ENCODE measurements at places on chromosomes 11 and 22.
A peak's percentile ranks its signal among the peaks of the same experiment; 100 is the strongest.

- DNase-seq = no peak
Observed at GRCh38 chr11:106277484-106277883, 200.0 kb downstream of the AASDHPPT start.

DNA sequence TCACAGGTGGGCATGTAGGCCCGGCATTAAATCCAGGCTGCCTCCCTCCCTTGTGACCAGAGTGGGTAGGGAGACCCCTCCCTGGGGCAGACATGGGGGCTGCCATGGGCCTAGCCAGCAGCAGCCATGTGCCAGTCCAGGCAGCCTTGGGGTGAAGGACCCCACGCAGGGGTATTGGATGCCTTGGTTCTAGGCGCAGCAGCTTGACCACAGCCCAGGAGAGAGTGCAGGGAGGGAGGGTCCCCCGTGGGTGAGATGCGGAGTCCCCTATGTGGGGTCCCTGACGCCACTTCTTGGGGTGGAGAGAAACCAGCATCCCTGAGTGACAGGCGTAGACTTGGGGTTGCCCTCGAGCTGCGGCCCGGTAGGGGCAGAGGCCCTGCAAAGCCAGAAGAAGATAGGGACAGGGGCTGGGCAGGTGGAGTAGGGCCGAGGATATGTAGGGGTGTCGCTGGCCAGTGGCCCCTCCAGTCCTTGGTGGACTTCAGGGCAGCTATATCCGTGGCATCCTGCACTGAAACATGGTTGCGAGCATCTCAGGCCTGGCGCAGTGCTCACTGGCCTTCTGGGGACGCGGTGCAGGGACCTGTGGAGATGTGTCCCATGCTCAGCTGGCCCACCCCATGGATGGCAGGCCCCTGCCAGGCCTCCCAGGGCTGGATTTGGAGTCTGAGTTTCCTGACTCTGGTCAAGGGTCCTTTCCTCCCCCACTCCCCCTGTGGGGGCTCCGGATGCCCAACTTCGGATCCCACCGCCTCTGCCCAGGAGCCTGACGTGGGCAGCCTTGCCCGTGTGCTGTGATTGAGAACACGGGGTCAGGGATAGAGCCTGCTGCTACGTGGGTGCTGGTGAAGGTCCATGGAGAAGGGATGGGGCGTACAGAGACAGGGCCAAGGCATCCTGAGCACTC is 1179.8 kb downstream of the BRD1 start:
- DNase-seq = no peak

DNA sequence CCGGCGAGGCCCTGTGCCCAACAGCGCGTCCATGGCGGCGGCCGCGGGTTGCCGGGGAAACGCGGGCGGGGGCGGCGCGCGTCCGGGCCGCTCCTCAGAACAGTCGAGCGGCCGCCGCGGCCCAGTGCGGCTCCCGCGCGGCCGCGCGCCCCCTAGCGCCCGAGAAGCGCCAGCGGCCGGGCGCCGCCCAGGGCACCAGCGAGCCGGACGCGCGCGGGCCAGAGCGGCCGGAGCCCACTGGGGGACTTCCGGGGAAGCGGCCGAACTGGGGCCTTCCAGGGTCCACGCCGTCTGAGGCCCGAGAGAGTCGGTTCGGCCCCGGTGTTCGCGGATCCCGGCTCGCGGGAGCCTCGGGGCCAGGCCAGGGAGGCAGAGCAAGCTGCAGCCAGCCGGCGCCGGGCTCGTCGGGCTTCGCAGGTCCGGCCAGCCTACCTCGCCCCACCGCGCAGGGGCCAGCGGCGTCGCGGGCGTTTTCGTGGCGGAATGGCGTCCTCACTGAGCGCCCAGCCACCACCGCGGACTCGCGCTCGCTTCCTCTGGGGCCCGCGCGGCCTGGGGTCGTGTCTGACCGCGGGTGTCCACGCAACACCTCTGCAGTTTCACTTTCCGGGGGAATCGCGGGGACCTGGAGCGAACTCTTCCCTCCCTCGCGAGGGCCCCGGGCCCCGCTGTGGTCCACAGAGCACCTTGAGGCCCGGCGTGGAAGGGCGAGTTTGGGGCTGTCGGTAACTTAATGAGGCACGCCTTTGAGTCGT is at the start of gene DENND6B:
Gene DENND6B, minus strand, starts transcription at position 57 of the 755 bp plus-strand sequence. Its CDS starts 24 bp downstream, at position 33.
- DNase-seq = peak; percentile 36

DNA sequence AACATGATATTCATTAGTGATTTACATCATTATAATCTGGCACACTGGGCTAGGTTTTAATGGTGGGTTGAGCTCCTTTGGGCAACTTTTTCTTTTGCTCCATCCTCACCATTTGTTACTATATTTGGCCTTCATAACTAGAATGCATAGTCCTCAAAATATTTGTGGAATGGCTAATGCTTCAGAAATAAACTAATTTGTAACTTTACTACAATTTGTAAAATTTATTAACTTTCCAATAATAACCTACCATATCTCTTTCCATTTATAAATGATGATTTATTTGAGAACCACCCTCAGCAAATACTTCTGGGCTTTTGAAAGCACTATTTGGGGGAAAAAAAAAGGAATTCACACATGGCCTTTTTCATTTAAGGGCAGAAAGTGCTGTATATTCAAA is 79.7 kb downstream of the LARGE2 start:
- DNase-seq = no peak

DNA sequence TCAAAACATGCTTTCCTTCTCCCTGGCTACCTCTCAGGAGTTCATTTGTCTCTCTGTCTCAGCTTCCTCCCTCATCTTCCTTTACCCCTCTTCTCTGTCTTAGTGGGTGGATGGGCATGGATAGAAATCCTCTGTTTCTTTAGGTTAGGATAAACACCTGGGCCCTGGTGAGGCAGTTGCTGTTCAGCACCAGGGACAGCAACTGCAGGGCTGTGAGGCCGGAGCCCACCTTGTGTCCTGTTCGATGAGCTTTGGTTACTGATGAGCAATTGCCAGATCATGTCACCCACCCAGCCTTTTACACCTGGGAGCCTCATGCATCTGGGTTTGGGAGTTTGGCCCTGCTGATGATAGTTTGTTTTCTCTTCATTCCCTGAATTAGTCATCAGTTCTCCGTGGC is 6.1 kb upstream of the CRYBB3 start:
- no peak for DNase-seq

DNA sequence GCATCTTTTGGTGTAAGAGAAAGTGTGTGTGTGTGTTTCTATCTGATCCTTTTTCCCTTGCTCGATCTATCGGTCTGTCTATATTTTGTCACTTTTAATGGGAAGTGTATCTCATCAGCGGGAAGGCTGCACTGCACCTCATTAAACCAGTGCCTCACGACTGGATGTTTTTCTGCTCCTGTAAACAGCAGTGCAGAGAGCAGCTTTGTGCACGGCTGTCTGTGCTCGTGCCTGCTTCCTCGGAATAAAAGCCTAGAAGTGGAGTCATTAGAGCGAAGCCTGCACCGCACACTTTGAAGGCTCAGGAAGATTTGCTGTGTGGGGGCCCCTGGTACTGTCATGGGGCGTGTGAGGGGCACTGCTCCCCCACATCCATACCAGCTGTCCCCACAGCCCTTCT is 27.0 kb upstream of the PARVG start:
- no peak for DNase-seq

DNA sequence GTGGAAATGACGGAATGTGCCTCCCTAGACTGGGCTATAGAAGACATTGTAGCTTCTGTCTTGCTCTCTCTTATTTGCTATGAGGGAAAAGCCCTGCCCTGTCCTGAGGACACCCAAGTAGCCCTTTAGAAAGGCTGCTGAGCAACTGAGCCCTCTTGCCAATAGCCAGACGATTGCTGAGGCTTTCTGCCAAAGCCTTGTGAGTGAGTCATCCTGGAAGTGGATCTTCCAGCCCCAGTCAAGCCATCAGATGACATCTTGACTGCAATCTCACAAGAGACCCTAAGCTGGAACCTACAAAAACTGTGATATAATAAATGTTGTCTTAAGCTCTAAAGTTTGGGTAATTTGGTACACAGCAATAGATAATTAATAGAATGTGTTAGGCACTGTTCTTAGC is 3.9 kb upstream of the TRAF6 start:
- no peak for DNase-seq

- no peak for DNase-seq
Observed at GRCh38 chr11:96217206-96217605, 125.8 kb downstream of the MAML2 start.

DNA sequence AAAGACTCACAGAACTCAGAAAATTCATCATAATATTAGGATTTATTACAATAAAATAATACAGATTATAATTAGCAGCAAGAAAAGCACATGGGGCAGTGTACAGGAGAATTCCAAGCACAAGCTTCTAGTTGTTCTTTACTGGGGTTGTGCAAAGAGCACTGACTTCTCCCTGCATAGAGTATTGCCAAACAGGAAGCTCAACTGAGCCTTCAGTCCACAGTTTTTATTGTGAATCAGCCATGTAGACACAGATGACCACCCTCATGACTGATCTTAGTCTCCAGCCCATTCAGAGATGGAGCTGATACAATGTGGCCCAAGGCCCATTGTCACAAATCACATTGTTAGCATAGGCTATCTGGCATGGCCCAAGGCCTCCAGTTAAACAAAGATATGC is 798.9 kb downstream of the KCNA4 start:
- no peak for DNase-seq

DNA sequence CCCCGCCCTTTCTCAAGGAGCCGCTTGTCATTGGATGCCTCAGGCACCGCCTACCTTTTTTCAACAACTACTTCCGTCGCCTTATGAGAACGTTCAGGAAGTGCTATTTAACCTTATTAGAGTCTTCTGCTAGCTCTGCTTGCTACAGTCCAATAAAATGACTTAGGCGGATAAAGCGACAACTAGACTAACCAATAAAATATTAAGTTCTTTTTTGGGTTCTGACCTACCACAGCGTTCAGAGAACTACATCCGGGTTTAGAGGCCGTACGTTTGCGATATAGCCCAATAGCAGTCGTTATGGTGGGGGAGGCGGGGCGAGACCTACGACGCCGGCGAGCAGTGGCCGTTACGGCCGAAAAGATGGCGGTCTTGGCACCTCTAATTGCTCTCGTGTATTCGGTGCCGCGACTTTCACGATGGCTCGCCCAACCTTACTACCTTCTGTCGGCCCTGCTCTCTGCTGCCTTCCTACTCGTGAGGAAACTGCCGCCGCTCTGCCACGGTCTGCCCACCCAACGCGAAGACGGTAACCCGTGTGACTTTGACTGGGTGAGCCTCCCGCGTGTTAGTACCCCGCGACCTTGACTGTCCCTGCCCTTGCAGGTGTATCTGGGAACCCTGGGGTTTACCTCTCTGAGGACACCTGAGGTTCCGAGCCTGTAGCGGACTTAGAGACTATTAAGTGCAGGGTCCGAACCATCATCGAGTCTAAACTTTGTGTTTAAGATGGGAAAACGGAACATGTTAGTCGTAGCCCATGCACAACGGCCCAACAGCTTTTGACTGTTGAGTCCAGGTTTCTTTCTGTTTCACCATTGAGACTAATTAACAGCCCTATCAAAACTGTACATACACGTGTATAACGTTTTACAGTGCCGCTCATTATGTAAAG is at the start of gene TMX2:
Gene TMX2, plus strand, starts transcription at position 338 of the 895 bp plus-strand sequence. Its CDS starts 26 bp downstream, at position 364.
- DNase-seq = peak; percentile 99

- DNase-seq = no peak
Observed at GRCh38 chr11:9613830-9614762, 40.6 kb downstream of the WEE1 start.

DNA sequence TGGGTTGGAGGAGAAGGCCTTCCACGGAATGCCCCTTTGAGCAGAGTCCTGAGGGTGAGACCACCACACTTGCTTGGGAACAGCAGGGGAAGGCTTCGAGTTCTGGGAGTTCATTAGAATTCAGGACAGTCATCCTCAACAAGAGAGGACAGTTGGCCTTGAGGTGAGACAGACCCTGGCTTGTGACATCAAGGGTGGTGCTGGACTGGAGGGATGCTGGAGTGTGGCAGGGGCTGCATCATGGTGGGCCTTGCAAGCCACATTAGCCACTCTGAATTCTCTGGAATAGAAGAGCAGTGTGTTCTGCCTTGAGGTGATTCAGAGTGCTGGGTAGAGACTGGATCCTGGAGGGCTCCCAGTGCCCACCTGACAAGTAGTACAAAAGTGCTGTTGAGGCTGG is 26.3 kb downstream of the APLP2 start:
- no peak for DNase-seq

GRCh38 chr11:36314434-36314767 is 18.3 kb downstream of the PRR5L start:
- no peak for DNase-seq

- no peak for DNase-seq
Observed at GRCh38 chr11:75470476-75471080, 37.6 kb upstream of the KLHL35 start.

- no peak for DNase-seq
Observed at GRCh38 chr11:93653080-93653479, 8.4 kb upstream of the CEP295 start.

DNA sequence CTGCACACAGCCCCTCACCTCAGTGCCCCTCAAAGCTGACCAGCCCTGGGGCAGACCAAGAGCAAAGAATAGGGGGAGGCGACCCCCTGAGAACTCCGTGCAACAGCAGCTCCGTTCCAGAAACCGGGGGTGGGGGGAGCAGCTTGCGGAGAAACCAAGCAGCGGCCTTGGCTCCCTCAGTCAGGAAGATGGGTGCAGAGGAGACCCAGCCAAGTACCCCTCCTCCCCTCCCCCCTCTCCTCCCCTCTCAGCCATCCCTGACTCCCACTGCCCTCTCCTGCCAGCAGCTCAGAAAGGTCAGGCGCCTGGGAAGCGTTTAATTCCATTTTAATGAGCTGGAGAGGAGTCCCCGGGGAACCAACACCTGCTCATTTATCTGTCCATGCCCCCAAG is 78.9 kb downstream of the PDE2A start:
- no peak for DNase-seq

- no peak for DNase-seq
Observed at GRCh38 chr11:57323167-57323854, 1.4 kb downstream of the TNKS1BP1 start.

GRCh38 chr22:37662039-37662438 is 3.5 kb downstream of the PDXP start:
- no peak for DNase-seq

DNA sequence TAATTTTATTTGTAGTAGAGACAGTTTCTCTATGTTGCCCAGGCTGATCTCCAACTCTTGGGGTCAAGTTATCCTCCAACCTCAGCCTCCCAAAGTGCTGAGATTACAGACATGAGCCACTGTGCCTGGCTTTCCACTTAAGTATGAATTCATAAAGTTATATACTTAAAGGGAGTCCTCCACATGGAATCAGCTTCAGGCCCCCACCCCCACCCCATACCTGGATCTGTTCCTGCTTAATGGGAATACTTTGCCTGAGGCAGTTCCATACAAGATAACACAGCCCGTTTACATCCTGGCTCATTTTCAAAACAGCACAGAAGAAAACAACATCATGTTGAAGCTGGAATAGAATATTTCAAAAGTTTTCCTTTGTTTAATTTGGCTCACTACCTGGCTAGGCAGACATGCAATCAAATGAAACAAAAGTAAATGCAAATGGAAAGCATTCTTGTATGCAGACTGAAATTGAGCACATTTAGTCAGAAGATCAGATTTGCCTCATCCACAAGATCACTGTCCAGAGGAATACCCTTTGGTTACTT is 82.4 kb downstream of the FAT3 start:
- DNase-seq = no peak

- DNase-seq = no peak
Observed at GRCh38 chr11:26191193-26191592, 140.7 kb upstream of the ANO3 start.

All from NCI-H2029 (cell line).